NCI-H1092 treated with DMSO at 0.1 percent for 48 hours (cell line): ENCODE measurements at places on chromosomes 2 and 18.
A peak's percentile ranks its signal among the peaks of the same experiment; 100 is the strongest.

DNA sequence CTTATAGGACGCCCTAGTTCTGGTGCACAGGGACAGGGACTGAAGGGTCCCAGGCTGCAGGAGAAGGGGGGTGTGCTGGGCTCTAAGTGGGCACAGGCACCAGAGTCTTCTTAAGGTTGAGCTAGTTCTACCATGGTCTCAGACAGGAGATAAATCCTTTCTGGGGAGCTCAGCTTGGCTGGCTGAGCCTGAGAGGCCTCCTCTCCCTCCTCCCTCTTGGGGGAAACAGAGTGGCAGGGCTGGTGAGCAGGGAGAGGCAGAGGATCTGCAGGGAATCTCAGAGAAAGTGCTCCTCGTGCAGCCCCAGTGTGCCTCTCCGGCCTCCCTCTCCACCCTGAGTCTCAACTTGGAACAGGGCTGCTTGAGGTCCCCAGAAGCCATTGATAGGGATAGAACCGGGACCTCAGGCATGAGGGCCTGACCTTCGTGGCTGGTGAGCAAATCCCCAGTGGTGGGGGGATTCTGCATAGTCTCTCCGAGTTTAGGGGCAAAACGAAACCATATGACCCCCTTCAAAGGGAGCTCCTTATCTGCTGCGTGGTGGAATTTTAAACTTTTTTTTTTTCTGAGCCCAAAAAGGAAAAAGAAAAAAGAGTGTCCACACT lies 2.0 kb downstream of the GDF7 start:
- DNase-seq: no peak

- DNase-seq: peak; percentile 42
Measured at GRCh38 chr2:234983011-234983726, 31.4 kb downstream of the SH3BP4 start.

GRCh38 chr2:66649006-66649405 lies 214.1 kb downstream of the MEIS1 start:
- no peak for DNase-seq

- DNase-seq: peak; percentile 69
Measured at GRCh38 chr2:62293490-62294271, 97.8 kb downstream of the B3GNT2 start.

- no peak for DNase-seq
Measured at GRCh38 chr18:44507729-44508325, 172.9 kb upstream of the SETBP1 start.

DNA sequence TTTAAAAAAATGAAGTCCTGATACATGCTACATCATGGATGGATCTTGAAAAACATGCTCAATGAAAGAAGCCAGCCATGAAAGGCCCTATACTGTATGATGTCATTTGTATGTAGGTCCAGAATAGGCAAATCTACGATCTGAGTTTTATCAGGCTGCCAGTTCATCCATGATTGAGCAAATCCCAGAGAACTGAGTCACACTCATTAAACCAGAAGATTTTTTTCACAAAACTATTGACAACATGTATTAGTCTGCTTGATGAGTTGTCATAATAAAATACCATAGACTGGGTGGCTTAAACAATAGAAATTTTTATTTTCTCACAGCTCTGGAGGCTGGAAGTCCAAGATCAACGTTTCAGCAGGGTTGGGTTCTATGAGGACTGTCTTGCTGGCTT lies 130.7 kb downstream of the MREG start:
- DNase-seq: no peak

- no peak for DNase-seq
Measured at GRCh38 chr2:38690499-38691420, 24.8 kb downstream of the GALM start.

DNA sequence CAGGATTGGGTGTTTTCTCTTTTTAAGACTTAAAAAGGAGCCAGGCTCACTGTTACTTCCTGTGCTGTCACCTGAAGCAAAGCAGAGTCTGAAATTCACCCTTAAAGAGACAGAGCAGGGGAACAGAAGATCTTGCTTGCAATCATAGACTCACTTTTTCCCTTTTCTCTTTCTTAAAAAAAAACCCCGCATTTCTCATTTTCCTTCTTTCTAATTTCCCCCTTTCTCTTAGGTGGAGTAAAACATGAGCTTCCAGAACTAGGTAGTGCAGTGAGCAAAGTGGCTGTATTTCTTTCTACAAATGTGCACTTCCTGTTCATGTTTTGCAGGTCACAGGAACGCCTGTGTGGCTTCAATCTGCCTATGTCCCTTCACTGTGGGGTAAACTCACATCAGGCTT lies 381.2 kb downstream of the LPIN1 start:
- DNase-seq: no peak
